ENCODE measurements at places on chromosomes 3 and 15.
A peak's percentile ranks its signal among the peaks of the same experiment; 100 is the strongest.

GRCh38 chr3:175988401-175988800 lies 1129.3 kb downstream of the NAALADL2 start:
- no peak for DNase-seq

DNA sequence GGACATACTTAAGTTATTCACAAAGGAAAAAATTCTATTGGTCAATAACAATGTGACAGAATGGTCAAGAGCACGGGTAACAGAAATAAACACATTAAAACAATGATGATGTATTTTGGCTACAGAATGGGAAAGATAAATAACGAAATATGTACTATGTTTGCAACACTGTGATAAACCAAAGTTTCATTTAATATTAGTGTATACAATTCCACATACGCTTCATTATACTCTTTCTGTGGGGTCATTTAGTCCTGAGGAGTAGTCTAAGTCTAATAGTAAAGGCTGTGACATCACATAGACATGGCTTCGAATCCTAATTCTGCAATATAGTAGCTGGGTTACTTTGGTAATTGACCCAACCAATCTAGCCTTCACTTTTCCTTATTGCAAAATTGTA lies 408.3 kb downstream of the MCTP2 start:
- no peak for DNase-seq

DNA sequence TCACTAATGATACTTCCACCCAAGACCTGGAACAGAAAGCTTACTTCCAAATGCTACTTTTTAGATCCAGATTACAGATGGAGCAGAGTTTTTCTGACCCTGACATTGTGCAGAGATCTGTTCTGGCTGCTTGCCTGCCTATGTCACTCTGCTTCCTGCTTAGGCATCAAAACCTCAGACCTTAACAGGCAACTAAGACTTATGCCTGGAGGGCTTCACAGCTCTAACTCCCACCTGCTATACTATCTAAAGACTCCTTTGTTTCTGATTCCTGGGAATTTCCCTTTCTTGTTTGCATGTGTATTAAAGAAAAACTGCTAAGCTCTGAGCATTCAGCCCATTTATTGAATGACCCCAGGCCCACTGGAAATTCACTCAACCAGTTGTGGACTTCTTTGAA lies 157.4 kb upstream of the NPHP3 start:
- peak; percentile 60 for DNase-seq

GRCh38 chr3:12965999-12966846 lies 107.0 kb downstream of the IQSEC1 start:
- DNase-seq: no peak

GRCh38 chr15:61227269-61227949 lies 1.7 kb downstream of the RORA start:
- DNase-seq: peak; percentile 43

DNA sequence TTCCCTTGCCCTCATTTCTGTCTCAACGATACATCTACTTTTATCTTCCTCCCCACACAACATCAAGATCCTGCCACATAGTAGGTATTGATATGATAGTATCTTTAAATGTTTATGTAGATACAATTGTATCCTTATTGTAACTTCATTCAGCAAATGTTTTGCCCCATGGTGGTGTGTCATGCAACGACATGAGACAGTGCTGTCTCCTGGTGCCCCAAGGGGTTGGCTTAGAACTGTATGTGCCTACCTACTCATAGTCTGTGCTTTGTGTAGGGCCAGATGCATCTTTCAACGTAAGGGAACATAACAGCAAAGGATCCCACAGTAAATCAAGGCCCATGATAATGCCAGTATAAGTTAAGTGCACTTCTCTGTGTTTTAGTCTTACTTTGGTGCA lies 2.8 kb upstream of the CD47 start:
- DNase-seq: no peak

GRCh38 chr3:45409369-45409768 lies 21.0 kb downstream of the LARS2 start:
- DNase-seq: no peak

- peak; percentile 85 for DNase-seq
Measured at GRCh38 chr3:97971679-97972567, at the start of gene RIOX2. Gene RIOX2, minus strand, starts transcription at chr3:97972431. Its CDS starts 4,838 bp downstream, at chr3:97967593.

GRCh38 chr3:30435861-30436331 lies 170.5 kb upstream of the TGFBR2 start:
- DNase-seq: no peak

GRCh38 chr15:92121047-92121446 lies 267.5 kb downstream of the SLCO3A1 start:
- no peak for DNase-seq

DNA sequence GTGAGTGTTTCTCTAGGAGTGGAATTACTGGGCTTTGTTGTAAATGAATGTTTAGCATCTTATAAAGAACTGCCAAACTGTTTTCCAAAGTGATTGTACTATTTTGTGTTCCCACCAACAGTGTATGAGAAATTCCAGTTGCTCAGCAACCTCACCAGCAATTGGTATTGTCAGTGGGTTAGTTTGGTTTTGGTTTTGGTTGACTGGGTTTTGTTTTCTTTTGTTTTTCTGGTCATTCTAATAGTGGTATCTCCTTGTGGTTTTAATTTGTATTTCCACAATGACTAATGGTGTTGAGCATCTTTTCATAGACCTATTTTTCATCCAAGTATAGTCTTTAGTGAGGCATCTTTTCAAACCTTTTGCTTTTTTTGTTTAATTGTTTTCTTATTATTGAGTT lies 27.1 kb downstream of the FILIP1L start:
- DNase-seq: no peak

- peak; percentile 62 for DNase-seq
Measured at GRCh38 chr3:37766797-37767776, 94.6 kb upstream of the CTDSPL start.

GRCh38 chr3:158354713-158355112 lies 216.3 kb upstream of the MLF1 start:
- no peak for DNase-seq

- DNase-seq: peak; percentile 68
Measured at GRCh38 chr3:184005941-184006507, 11.7 kb downstream of the ABCC5 start.

- no peak for DNase-seq
Measured at GRCh38 chr3:126464494-126464893, 11.2 kb downstream of the ZXDC start.

DNA sequence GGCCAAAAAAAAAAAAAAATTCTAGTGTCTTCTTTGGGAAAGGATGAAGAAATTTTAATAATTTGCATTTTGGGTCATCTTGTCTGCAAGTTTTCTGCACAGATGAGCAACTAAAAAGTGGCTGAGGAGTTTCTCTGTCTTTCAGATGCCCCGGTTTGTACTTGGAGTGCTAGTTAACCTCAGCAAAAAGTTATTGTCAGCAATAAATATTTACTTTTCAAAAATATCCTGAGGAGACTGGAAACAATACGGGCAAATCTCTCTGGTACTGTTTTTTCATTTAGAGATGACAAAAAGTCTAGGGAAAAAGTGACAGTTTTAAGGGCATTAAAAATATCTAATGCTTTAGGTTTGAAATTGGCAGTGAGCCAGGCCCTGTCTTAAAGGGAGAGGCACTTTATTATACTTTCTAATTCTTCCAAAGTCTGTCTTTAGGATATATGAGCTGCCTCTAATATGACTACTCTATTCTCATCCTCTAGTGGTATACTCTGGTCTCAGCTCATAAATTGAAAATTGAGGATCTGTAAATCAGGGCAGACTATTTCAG lies 436.0 kb upstream of the NR2F2 start:
- no peak for DNase-seq

DNA sequence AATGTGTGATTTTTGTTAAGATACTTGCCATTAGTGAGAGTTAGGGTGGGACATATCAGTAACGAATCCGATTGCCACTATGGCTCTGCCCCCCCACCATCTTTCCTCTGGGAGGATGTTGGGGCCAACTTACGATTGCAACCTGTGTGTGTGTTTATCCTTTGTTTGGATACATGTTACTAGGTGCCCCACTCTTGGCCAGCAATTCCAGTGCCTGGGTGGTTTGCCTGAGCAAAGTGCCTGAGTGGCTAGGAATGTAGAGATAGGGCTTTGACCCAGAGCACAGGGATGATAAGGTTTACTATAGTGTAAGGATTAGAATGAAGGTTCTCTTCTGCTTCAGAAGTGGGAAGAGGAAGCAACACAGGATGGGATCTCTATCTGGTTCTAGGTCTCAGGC lies 231.8 kb downstream of the TP63 start:
- DNase-seq: no peak

- no peak for DNase-seq
Measured at GRCh38 chr15:76073554-76073953, 13.8 kb downstream of the TMEM266 start.

DNA sequence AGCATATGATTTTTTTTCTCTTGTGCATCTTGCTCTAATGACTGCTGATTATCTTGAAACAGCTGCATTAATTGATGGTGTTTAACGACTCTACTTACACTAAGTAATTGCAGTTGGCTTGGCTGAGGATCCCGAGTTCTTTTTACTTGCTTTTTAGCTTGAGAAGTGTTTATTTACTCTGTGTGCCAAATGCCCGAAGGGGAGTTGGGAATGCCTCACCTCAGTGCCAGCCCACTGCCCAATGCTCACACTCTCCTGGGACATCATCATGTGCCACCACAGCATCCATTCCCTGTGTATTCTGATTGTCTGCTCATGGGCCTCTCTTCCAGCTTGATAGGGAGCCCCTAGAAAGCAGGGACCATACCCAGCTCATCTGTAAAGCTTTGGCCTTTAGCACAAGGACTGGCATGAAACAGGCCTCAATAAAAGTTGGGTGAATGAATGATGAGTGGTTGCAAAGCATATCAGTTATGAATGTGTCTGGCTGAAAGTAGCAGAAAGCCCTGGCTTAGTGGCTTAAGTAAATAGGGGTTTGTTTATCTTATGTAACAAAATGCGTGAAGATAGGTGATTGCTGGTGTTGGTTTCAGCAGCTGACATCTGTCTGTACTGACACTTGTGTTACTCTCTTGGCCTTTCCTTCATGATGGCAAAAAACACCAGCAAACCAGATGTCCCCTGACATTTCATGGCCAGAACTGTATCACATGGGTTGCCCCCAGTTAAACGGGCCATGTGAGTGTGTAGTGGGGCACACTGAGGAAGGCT lies 8.1 kb downstream of the PXYLP1 start:
- no peak for DNase-seq

DNA sequence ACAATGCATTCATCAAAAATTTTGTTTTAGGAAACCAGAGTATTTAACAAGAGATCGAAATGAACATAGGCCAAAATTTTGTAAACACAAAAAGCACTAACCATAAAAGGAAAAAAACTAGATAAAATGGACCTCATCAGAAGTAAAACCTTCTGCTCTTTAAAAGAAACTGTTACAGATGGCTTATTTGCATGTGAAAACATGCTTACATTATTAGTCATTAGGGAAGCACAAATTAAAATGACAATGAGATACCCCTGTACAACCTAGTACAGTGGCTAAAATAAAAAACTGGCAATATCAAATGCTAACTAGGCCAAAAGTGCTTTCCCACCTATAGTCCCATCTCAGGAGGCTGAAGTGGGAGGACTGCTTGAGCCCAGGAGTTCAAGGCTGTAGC lies 19.3 kb downstream of the UBR1 start:
- DNase-seq: no peak

- no peak for DNase-seq
Measured at GRCh38 chr15:78714890-78715289, 73.9 kb upstream of the CHRNB4 start.

DNA sequence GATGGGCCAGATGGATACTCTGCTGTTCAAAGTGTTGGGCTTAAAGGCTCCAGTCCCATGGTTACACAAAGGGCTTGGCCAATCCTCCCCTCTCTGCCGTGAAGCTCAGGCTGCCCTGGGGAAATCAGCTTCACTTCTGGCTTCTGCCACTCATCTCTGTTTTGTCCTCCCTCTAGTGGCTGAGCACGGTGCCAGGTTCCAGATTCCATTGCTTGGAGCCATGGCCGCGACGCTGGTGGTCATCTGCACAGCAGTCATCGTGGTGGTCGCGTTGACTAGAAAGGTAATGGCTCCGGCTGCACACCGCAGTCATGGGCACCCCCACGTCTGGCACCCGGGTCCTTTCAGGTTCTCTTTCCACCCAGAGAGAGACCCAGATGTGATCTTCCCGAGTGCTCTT lies 5.6 kb downstream of the TIGIT start:
- peak; percentile 67 for DNase-seq

- no peak for DNase-seq
Measured at GRCh38 chr3:41489231-41489630, 289.9 kb downstream of the CTNNB1 start.

GRCh38 chr3:161989012-161989411 lies 492.4 kb downstream of the OTOL1 start:
- no peak for DNase-seq

- DNase-seq: no peak
Measured at GRCh38 chr3:161031134-161031533, 74.0 kb downstream of the B3GALNT1 start.

DNA sequence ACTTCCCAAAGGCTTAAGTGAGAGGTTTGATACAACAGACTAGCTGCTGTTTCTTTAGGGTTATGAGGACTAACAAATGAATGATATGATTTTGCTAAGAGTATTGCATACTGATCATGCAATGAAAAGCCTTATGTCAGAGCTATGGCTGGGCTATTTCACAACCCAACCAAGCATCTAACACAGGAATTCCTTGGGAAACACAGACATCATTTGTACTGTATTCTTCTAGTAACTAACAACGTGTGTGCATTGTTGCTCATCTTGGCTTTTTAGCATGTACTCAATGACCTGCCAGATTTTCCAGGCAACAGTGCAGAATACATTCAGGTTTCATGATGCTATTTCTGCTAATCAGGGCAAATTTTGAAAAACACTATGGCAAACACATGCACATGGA lies 19.3 kb downstream of the PDZRN3 start:
- DNase-seq: no peak

- peak; percentile 62 for DNase-seq
Measured at GRCh38 chr3:39753391-39753790, 56.0 kb upstream of the MYRIP start.

DNA sequence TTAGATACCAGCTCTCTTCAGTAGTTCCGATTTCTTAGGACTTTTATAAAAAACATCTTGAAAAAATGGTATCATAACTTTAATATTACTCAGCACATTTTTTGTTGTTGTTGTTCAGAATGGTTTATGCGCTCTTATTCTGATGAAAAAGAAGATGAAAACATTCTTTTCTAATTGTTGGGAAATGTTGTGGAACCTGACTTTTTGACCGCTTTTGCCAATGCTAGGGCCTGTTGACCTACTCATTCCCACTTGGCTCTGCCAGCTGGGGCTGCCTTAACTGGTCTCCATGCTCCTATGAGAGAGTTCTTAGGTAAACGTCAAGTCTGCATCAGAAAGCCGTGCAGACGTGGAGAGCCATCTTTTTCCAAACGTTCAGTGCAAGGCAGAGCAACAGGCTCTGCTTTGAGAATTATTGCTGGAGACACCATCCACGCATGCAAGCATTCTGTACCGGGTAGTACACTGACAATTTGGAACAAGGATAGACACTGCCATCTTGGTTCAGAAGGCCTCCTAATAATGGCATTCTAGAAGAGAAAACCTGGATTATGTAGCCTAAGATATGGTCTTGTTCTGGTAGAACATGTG lies 176.8 kb downstream of the GHSR start:
- DNase-seq: no peak

GRCh38 chr15:39857132-39857531 lies 62.9 kb downstream of the GPR176 start:
- no peak for DNase-seq

All from BE2C (cell line).